ENCODE measurements at places on chromosomes 1 and 21. TPM values are rescaled to one million over a fixed set of nuclear protein-coding genes. Genes with fewer than 3 reads are reported as not detected.
A peak's percentile ranks its signal among the peaks of the same experiment; 100 is the strongest.

The FLG gene
- not detected for total RNA-seq

The GSTM2 gene
- 23.9 TPM for total RNA-seq

The SESN2 gene
- total RNA-seq: 32.9 TPM

GRCh38 chr1:63730211-63730610 lies 43.6 kb upstream of the ROR1 start:
- no peak overlapping the region for H3K4me3 ChIP-seq
- H3K27me3 ChIP-seq: no peaks in the 10 kb centered on the region
- DNase-seq: no peak
- H3K4me1 ChIP-seq: no peaks in the 10 kb centered on the region
- H3K36me3 ChIP-seq: no peaks in the 10 kb centered on the region

- H3K27me3 ChIP-seq: peaks cover 7% of the 10 kb centered on the region
- H3K36me3 ChIP-seq: no peaks in the 10 kb centered on the region
- no peaks in the 10 kb centered on the region for H3K4me1 ChIP-seq
- no peak overlapping the region for H3K27ac ChIP-seq
- peak; percentile 46 for DNase-seq
These were observed 3.5 kb upstream of the KRTAP27-1 start for GRCh38 chr21:30340714-30341573.

DNA sequence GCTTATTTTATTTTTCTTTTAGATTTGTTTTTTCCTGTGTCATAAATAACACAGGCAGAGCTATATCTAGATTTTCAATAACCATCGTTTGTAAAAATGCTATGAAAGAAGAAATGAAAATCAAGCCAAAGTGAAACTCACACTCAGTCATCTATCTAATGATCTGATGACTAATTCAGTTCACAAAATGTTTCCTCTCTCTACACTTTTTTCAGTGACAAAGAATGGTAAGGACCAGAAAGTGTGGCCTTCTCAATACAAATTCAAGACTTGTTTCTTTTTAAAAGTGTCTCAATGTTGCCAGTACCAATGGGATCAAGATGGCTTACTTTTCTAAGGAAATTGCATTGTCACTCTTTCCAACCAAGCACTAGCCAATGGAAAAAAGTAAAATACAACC lies 282.8 kb upstream of the PKN2 start:
- no peaks in the 10 kb centered on the region for H3K36me3 ChIP-seq
- H3K27ac ChIP-seq: no peak overlapping the region
- no peaks in the 10 kb centered on the region for H3K4me1 ChIP-seq
- H3K4me3 ChIP-seq: no peak overlapping the region

- H3K27me3 ChIP-seq: no peaks in the 10 kb centered on the region
- H3K36me3 ChIP-seq: peaks cover 2% of the 10 kb centered on the region
- H3K4me3 ChIP-seq: no peak overlapping the region
- no peak for DNase-seq
- no peak overlapping the region for H3K27ac ChIP-seq
These were observed 55.6 kb upstream of the DUSP10 start for GRCh38 chr1:221797506-221797905.

- no peak overlapping the region for H3K27ac ChIP-seq
- H3K36me3 ChIP-seq: no peaks in the 10 kb centered on the region
- no peak overlapping the region for H3K4me3 ChIP-seq
These were observed 102.8 kb downstream of the PRDM16 start for GRCh38 chr1:3171761-3172160.

DNA sequence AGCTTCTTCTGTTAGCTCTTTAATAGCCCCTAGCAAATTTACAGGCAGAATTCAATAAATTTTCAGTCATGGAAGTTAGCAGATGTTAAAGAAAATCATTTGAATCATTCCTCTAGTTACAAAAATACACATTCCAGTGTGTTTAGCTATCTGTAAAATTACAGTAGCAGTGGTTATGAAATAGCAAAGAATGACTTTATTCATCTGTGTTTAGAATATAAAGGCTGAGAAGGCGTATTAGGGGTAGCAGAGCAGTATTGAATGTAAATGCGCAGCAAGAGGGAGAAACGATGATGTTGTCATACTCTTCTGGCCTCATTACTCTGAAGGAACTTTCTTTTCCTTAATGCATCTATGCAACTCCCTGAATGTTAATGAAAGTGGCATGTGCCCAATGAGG lies 106.2 kb upstream of the CYYR1 start:
- DNase-seq: no peak
- H3K36me3 ChIP-seq: no peaks in the 10 kb centered on the region
- H3K27me3 ChIP-seq: peaks cover 4% of the 10 kb centered on the region
- no peak overlapping the region for H3K4me3 ChIP-seq
- H3K27ac ChIP-seq: no peak overlapping the region

DNA sequence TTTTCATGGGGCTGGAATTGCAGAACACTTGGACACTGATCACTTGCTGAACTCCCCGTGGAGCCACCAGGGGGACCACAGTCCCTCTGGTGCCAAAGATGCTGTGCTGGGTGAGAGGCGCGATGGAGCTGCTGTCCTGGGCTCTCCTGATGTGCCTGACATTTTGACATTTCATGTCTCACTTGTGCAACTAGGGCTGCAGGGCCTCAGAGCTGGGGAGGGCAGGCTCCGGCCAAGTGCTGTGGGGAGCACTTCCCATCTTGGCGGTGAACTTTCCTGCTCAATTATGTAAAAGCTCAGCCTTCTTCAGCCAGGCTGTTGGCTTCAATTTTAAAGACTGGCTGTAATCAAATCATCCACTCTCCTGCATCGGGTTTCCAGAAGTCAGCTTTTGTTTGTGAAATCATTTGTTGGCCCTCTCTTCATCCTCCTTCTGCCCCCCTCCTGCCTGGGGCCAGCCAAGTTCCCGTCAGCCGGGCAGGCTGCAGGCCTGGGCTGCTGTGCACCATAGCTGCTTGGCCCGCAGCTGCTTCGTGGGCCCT lies 36.8 kb downstream of the KCNAB2 start:
- H3K4me3 ChIP-seq: no peak overlapping the region
- no peak overlapping the region for H3K27ac ChIP-seq
- H3K4me1 ChIP-seq: no peaks in the 10 kb centered on the region
- no peaks in the 10 kb centered on the region for H3K27me3 ChIP-seq
- peaks cover 47% of the 10 kb centered on the region for H3K36me3 ChIP-seq

GRCh38 chr1:161133220-161133740 lies 813 bp upstream of the DEDD start:
- H3K27me3 ChIP-seq: no peaks in the 10 kb centered on the region
- DNase-seq: no peak
- H3K27ac ChIP-seq: no peak overlapping the region
- H3K4me3 ChIP-seq: no peak overlapping the region
- peaks cover 37% of the 10 kb centered on the region for H3K4me1 ChIP-seq
- H3K36me3 ChIP-seq: peaks cover 33% of the 10 kb centered on the region

Measured in activated CD4-positive, alpha-beta T cell treated with anti-CD3 and anti-CD28 coated beads for 36 hours (primary cell).